Epithelial cell of proximal tubule (primary cell): ENCODE measurements at places on chromosomes 3 and 15. TPM values are rescaled to one million over a fixed set of nuclear protein-coding genes. Genes with fewer than 3 reads are reported as not detected.

DNA sequence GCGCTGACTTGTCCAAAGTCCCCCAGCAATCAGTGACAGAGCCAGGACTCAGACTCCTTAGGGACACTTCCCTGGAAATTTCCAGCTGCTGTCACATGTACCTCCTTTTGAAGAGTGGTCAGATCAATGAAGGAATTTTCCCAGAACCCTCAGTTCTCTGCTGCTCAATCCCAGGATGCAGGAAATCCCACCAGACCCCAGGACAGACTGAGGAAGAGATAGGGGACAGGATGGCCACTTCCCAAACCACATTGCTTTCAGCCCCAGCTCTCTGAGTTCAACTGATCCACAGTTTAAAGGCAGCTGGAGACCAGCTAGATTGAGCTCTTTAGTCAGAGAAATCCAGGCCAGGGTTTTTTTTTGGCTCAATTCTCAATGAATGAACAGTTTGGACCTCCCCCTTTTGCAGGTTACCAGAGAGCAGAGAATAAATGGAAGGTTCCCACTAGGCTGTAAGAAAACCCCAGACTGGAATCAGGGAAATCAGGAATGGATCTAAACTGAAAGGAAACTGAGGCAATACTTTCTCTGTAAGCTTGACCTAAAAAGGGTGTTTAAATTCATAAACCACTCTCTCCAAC lies 1.5 kb downstream of the CYP1A1 start:
- peak; percentile 29 for DNase-seq

GRCh38 chr3:42762046-42762724 lies 10.9 kb downstream of the CCDC13 start:
- no peak for DNase-seq

DNA sequence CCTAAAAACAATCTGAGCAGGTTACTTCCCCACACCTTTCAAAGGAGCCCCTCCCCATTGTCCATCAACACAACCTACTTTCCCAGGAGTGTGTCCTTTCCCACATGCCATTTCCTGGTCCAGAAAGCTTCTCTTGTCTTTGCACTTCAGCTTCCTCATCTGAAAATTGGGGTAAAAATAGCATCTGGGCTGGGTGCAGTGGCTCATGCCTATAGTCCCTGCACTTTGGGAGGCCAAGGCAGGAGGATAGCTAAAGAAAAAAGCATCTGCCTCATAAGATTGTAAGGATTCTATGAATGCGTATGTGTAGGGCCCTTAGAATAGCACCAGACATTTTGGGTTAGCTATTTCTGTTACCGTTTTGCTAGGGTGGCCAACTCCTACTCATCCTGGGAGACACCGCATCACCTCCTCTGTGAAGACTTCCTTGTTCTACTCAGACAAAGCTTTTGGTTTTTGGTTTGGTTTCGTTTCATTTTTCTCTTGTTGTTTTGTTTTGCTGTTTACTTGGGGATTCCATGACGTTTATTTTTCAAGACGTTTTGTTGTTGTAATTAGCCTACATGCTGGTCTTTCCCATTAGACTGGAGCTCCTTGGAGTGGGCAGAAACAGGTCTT lies 224.4 kb upstream of the TLE3 start:
- DNase-seq, result no peak

PODXL2 gene
- 28.9 TPM in 2 replicates for total RNA-seq

LRTM1 gene
- total RNA-seq, result not detected in 2 replicates
